Activated T-helper 9 cell treated with anti-CD3 and anti-CD28 coated beads, Interleukin-2, amount 50 U/mL, for 16 hours (primary cell): ENCODE measurements at places on chromosomes 11 and 22.

DNA sequence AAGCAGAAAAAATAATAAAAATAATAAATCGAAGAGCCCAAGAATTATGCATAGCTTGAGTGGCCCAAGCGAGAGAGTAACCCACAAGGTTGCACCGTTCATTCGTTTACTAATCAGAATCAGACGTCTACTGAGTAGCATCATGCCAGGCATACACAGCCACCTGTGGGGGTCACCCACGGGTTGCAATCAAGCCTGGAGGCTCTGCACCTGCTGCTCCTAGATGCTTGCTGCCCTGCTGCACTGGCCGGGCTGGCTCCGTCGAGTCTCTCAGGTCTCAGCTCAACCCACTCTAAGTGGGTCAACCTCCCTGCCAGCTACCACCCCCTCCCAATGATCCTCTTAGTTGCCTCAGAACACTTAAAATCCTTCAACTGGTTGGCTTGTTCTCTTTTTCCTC is 2.0 kb upstream of the TESMIN start:
- DNase-seq, result no peak

- DNase-seq, result no peak
These were observed 7.1 kb downstream of the USP18 start for GRCh38 chr22:18156878-18157713.

DNA sequence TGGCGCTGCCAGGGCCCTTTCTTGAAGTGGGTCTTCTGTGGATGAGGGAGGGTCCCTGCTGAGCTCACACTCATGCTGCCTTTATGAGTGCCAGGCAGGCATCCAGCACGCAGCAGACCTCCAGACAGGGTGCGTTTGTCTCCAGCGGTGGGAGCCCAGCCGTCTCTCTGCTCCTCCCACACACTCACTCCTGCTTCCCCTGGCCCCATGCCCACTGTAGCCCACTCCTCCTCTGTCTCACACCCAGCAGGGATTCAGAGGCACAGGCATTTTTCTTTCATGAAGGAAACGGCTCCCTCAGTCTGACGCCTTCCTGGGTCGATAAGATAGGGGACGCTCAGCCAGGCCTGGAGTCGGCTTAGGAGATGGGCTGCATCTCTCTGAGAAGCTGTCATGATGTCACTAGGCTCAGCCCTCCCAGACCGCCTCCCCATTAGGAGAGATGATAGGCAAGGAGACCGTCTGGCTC is 183.9 kb upstream of the NCAM1 start:
- no peak for DNase-seq

DNA sequence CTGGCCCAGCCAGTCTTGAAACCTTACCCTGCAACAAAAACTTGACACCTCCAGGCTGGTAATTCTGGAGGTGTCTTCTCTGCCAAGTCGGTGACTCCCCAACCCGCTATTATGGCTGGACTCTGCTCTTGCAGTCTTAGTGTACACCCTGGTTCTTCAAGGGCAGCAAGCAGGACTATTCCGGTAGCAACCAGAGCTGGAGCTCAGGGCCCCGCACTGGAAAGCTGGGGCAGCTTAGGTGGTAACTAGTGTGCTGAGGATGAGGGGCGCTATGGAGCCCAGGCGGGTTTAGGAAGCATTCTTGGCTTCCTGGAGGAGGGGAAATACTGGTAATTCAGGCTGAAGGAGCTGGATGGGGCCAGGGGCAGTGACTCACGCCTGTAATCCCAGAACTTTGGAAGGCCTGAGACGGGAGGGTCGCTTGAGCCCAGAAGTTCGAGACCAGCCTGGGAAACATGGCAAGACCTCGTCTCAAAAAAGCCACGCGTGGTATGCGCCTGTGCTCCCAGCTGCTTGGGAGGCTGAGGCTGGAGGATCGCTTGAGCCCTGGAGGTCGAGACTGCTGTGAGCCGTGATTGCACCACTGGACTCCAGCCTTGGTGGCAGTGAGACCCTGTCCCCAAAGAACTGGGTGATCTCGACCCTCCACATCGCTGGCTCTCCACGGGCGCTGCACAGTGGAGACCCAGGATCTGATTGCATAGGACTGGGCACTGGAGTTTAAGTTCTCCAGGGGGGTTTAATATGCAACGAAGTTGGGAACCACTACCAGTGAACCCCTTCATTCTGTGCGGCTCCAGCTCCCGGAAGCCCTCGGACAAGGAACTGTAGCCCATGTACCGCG is 10.6 kb upstream of the AIFM3 start:
- no peak for DNase-seq

- DNase-seq, result no peak
These were observed 30.1 kb upstream of the ANO5 start for GRCh38 chr11:22162756-22163155.

GRCh38 chr22:29205594-29206371 is at the start of gene EMID1:
TSS of gene EMID1 (plus strand) at chr22:29205896. CDS start at chr22:29206039, 143 bp downstream.
- no peak for DNase-seq

DNA sequence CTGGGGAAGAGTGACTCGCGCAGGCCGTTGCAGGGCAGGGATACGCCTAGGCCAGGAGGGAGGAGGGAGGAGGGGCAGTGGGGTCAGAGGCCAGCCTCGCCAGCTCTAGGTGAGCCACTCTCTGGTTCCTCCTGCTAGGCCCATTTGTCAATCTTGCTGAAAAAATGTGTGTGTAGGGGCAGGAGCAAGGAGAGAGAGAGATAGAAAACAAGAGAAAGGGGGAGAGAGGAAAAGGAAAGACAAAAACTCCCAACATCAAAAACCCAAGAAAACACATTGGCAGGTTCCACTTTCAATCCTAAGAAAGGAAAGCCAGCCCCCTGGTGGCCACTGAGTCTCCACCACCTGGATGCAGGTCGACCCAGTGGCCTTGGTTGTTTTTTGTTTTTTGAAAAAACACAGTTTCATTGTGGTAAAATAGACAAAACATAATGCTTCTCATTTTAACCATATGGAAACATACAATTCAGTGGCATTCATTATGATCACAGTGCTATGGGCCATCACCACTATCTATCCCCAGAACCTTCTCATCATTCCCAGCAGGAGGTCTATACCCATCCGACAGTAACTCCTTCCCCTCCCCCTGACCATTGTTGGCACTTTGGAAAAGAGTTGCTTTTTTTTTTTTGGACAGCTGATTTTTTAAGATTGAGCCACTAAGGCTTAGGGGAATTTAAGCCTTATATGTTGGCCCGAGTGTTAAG is 10.9 kb downstream of the OMP start:
- DNase-seq, result no peak

DNA sequence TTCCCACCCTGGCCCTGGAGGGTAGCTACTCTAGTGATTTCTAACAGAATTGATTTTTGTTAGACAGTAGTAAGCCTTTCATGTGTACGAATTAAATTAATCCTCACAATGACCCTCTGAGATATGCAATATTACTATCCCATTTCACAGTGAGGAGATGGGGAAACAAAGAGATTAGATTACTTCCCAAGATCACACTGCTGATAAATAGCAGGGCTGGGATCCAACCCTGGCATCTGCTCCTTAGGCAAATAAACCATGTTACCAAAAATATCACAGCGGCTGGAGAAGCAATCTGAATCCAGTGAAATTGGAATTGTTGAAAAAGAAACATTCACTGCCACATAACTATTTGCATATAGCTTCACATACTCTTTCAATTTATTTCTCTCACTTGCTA is 12.8 kb upstream of the CAVIN3 start:
- DNase-seq, result no peak

DNA sequence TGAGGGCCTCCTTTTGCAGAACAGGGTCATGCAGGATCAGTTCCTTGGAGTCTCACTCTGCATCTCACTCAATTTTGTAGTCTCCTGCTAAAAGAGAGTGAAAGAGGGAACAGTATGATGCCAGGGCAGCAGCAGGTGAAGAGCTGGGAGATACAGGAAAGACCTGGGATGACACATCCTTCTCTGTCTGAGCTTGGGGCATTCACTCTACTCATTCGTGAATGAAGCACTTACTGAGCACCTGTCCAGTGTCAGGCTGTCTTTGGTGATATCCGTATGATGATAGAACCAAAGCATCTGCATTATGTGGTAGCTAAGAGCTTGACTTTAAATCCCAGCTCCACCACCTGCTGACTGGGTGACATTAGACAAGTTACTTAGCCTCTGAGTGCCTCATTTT is 14.4 kb downstream of the SREBF2 start:
- no peak for DNase-seq

DNA sequence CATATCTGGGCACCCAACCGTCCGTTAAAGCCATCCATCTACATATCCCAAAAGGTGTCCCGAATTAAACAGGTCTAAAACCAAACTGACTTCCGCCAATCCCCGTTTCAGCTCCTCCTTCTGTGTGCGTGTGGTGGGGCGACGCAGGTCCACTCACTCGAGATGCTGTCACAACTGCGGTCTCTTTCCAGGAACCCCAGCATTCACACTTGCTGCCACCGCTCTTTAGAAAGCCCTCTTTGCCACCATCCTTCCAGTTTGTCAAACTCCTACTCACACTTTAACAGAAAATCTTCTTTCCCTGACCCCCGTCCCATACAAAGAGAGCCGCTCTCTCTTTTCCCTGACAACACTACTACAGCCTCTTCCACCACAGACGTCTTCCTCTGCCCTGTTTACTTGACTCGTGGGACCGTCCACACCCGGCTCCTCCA is 467 bp downstream of the ESS2 start:
- DNase-seq, result no peak

DNA sequence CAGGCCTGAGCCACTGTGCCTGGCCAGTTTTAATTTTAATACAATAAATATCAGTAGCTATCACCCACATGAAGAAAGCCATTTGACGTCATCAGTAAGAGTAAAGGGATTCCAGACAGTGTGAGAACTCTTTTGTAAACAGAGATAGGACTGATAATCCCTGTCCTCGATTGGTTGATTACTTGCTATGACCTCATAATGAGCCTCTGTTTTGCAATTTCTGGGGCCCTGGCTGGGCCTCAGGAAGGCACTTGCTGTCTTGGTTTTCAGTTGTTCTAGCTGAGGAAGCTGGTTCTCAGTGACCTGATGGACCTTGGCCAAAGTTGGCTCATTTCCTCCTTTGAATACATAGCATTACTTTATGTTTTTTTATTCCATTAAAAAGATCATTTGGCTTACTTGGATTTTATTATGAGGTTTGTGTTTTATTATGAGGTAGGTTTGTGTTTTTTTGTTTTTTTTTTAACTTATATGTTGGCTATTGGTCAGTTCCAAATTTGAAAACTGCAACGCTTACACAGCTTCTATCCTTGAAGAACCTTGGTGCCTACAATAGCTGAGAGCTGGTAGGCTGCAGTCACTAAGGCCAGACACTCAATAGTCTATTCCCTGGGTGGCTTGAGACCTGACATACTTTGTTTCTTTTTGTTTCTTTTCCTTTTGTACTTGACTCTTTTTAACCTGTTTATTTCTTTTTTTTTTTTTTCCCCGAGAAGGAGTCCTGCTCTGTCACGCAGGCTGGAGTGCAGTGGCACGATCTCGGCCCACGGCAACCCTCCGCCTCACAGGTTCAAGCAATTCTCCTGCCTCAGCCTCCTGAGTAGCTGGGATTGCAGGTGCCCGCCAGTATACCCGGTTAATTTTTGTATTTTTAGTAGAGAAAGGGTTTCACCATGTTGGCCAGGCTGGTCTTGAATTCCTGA is 20.0 kb downstream of the MARK2 start:
- DNase-seq, result no peak

- DNase-seq, result peak; percentile 46
These were observed 1.5 kb downstream of the DGKZ start for GRCh38 chr11:46348566-46349401.

GRCh38 chr11:57658023-57658361 is 430 bp downstream of the CLP1 start:
- no peak for DNase-seq

- no peak for DNase-seq
These were observed 99.1 kb upstream of the GRAMD1B start for GRCh38 chr11:123330948-123331347.

- no peak for DNase-seq
These were observed 11.9 kb upstream of the PHF21A start for GRCh38 chr11:46133119-46133518.

- DNase-seq, result no peak
These were observed 52.2 kb downstream of the SLC25A17 start for GRCh38 chr22:40766956-40767355.
